Tibial nerve (tissue), 4 donors: ENCODE measurements at places on chromosomes 2 and 18. TPM values are rescaled to one million over a fixed set of nuclear protein-coding genes. Genes with fewer than 3 reads are reported as not detected.

GRCh38 chr2:108968619-108969018 is 20.4 kb downstream of the EDAR start:
- H3K4me3 ChIP-seq, result no peak overlapping the region
- H3K27me3 ChIP-seq, result no peaks in the 10 kb centered on the region
- H3K27ac ChIP-seq, result no peak overlapping the region
- DNase-seq, result no peak
- H3K36me3 ChIP-seq, result no peaks in the 10 kb centered on the region

The ANKRD30B gene
- total RNA-seq, result 11.2 TPM

- no peaks in the 10 kb centered on the region for H3K27me3 ChIP-seq
- DNase-seq, result no peak
- H3K4me1 ChIP-seq, result no peaks in the 10 kb centered on the region
- H3K36me3 ChIP-seq, result no peaks in the 10 kb centered on the region
Observed at GRCh38 chr2:179243046-179243445, 21.6 kb downstream of the SESTD1 start.

DNA sequence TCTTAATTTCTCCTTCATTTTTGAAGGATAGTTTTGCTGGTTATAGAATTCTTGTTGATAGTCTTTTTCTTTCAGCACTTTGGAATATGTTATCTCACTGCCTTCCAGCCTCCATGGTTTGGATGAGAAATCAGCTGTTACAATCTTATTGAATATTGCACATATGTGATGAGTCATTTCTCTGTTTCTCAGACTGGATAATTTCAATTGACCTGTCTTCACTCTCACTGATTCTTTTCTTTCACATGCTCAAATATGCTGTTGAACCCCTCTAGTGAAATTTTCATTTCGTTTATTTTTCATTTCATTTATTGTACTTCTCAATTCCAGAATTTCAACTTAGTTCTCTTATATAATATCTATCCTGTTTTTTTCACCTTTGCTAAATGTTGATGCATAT is 22.2 kb downstream of the PDK1 start:
- H3K4me1 ChIP-seq, result no peaks in the 10 kb centered on the region
- H3K27ac ChIP-seq, result no peak overlapping the region
- no peaks in the 10 kb centered on the region for H3K27me3 ChIP-seq
- H3K36me3 ChIP-seq, result peaks cover 77% of the 10 kb centered on the region
- H3K4me3 ChIP-seq, result no peak overlapping the region

DNA sequence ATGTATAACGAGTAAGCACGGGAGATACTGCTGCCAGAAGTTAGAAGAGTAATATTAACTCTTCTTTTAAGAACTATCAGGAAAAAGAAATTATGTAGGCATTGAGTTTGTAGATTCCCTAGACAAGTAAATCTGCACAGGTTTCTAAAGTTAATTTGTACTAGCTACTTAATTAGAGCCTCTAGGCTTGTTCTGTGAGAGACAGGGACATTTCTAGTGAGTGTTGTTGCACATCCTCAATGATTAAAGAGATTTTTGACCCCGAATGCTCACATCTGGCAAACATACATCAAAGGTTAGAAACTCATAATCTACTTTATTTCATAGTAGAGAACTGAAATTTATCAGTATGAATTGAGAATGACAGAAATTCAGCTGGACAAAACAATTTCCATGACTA is 669.0 kb upstream of the CDH7 start:
- H3K27me3 ChIP-seq, result no peaks in the 10 kb centered on the region
- no peaks in the 10 kb centered on the region for H3K4me1 ChIP-seq
- H3K36me3 ChIP-seq, result no peaks in the 10 kb centered on the region
- H3K4me3 ChIP-seq, result no peak overlapping the region
- no peak for DNase-seq

DNA sequence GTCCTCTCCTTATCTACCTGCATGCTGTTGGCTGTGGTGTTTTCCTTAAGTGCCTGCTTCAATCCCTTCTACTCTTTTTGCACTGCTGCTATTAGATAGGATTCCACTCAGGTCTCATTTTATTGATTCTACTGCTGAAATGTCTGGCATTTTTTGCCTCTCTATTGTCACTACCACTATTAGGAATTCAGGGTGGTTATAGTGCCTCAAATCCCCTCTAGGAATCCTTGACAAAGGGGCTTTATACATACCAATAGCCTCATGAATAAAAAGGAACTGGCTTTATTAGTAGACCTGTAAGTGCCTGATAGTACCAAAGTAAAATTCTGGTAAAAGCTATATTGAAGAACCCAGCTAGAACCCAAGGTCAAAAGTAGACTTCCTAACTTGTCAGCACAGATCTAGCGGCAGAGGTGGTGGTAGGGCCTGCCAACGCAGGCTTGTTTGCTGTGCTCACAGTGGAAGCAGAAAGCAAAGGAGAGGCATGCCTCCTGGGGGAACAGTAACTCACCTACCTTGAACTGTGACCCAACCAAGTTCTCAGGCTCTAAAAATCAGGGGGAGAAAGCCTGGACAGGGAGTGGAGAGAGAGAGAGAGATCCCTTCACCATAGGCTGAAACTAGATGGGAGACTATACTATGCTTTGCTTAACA is 200.8 kb downstream of the RAB3GAP1 start:
- H3K27me3 ChIP-seq, result no peaks in the 10 kb centered on the region
- no peak overlapping the region for H3K27ac ChIP-seq
- no peak for DNase-seq

DNA sequence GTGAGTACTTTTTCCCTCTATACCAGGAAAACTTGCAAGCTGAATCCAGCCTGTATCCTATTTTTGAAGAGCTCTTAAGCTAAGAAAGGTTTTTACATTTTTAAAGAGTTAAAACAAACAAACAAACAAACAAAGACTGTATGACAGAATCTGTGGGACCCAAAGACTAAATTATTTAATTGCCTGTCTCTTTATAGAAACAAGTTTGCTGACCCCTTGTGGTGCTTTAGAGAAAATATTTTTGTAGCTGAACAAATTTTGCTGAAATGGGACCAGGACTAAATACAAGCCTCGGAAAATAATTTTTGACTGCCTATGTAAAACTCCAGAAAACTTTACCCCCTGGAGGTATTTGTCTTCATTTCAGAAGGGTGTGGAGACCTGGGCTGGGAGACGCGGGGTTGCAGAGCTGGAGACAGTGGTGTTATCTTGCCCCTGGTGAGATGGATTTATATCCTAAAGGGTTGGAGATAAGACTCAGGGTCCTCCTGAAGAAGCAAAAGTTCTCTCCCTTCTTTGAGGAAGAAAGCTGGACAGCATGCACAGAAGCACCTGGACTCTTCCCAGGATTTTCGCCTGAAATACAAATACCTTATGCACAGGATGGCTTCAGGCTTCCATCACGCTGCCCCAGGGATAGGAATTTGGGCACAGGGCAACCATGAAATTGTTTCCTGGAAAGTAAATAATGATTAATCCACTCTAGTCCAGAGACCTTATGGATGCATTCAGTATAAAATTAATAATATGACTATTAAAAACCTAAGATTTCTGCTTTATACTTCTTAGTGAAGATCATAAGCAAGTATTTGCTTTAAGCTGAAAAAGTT is 54.3 kb downstream of the TMX3 start:
- H3K36me3 ChIP-seq, result no peaks in the 10 kb centered on the region
- H3K27ac ChIP-seq, result no peak overlapping the region
- no peak overlapping the region for H3K4me3 ChIP-seq

The FHOD3 gene
- total RNA-seq, result 22.4 TPM

DNA sequence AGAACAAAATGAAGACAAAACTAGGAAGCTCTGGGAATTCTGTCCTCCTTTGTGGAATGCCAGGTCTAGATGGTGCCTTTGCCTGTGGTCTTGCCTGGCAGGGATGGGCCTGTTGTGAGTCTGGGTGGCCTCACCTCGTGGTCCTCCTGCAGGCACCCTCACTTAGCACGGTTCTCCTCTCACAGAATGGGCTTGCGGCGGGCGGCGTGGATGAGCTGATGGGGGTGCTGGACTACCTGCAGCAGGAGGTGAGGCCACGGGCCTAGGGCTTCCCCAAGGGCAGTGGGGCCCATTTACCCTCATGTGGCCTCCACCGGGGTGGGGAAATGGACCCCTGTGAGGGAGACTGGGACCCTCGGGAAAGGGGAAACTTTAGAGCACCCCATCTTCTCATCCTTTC is 42.3 kb downstream of the PLB1 start:
- no peak for DNase-seq
- no peak overlapping the region for H3K4me3 ChIP-seq
- H3K27me3 ChIP-seq, result peaks cover 3% of the 10 kb centered on the region

DNA sequence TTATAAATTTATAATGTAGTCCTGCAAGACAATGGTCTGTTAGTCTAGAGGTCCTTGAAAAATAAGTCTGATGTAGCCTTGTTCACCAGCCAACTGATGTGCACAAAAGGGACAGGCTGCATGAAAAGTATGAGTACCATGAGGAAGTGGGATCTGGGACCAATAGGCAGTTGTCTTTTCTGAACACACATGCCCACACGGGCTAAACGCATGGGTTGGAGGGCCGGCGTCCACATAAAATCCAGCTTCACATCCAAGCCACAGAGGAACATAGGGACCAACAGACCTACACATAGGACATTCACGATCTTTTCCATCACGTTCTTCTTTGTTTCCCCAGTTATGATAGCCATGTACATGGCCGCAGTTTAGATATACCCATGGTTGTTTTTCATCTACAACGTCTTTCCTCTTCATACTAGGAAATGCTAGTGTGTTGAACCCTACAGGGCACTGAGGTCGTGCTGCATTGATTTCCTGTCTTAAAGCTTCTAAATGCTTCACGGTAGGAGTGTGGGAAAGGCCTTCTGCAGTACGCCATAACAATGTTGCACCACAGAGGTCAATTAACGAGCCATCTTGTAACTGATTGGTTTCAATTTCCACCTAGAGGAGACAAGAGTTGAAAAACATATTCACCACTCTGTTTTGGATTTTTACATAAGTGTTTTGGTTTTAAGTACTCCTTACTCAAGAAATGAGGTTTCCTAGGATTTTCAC is 49.4 kb downstream of the PELI1 start:
- H3K4me3 ChIP-seq, result no peak overlapping the region
- DNase-seq, result no peak
- H3K27me3 ChIP-seq, result no peaks in the 10 kb centered on the region
- peaks cover 7% of the 10 kb centered on the region for H3K4me1 ChIP-seq
- H3K36me3 ChIP-seq, result peaks cover 74% of the 10 kb centered on the region
